ENCODE measurements at places on chromosomes 16 and 17.

- DNase-seq = no peak
Observed at GRCh38 chr17:43701318-43701743, 39.6 kb upstream of the MEOX1 start.

GRCh38 chr17:65936013-65936412 lies 255.9 kb downstream of the CEP112 start:
- DNase-seq = no peak

- no peak for DNase-seq
Observed at GRCh38 chr17:35780950-35781349, 14.5 kb downstream of the MMP28 start.

DNA sequence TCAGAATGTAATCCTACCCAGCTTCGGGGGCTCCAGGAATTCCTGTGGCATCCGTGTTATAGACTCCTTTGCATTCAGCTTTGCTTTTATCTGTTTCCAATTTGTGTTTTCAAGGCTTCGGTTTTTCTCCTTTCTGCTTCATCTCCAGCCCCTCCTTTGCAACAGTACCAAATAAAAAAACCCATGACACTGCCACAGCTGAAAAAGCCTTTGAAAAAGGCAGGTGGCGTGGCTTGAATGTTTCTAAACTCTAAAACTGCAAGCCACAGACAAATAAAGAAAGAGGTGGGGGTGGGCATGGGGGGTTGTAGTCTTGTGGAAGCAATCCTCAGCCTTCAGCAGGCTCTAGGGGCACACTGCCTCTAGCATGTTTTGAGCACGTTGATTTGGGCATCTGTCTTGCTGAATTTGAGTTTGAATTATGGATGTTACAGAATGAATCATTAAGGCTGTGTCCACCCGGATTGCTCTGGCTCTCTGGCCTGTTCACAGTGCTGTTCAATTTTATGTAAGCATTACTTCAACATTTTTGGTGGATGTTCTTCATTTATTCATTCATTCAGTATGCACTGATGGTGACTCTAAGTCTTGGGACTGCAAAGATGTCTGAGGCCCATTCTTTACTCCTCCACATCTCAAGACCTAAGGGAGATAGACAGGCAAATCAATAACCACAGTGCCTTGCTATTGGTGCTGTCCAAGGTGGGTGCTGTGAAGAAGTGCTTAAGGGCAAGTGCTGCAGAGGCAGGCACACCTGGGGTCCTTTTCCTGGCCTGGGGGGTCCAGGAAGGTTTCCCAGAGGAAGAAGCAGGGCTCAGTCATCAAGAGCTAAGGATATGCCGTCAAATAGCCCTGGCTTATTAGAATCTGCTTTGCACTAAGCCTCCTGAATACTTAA lies 77.4 kb downstream of the CDH13 start:
- DNase-seq = no peak

DNA sequence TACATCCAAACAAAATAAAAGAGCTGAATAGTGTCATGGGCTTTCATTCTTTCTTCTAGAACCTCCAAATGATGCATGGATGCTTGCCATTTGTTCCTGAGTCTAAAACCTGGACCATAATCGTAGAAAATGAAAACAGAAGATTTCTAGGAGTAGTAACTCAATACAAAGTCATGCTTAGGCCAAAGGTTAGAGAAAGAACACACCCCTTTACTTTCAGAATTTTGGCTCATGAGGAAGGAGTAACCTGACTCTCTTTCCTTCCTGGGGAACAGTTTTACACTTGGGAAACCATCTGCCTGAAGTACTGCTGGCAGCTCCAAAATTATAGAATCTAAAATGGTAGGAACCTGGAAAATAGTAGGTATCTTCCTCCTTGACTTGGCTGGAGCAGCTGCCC lies 137.2 kb downstream of the SNX11 start:
- DNase-seq = no peak

DNA sequence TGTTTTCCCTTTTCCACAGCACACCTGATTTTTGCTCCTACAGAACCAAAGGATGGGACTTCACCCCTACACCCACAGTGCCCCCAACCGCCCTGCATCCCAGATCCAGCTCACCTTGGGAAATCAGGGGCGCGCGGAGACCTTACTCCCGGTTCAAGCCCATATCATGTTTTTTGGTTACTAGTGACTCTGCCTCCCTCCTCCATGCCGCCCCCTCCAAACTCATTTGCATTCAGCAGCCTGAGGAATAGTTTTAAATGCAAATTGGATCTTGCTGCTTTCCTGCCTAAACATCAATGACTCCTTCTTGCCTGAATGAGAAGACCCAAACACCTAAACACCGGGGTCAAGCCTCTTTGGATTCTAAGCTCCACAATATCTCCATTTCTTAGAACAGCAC lies 331.8 kb downstream of the TMEM114 start:
- no peak for DNase-seq
